ENCODE measurements at places on chromosomes 2 and 18.

DNA sequence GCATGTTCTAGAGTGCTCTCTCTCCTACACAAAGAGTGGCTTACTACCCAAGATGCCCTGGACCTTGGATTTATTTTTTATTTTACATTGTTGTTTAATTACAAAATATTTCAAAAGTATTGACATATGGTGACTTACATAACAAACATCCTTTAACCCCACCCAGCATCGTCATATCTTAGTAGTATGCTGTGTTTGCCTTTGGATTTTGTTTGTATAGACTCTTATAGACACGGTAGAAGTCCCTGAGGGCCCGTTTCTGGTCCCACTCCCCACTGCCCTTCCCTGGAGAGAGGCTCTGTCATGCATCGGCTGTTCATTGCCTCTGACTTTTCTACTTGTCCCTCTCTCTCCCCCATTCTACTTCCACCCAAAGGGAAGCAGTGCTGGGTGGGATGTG lies 112.0 kb downstream of the ZBTB7C start:
- no peak for DNase-seq
- H3K27me3 ChIP-seq: no peaks in the 10 kb centered on the region
- no peak overlapping the region for H3K27ac ChIP-seq
- no peaks in the 10 kb centered on the region for H3K4me1 ChIP-seq

- H3K36me3 ChIP-seq: no peaks in the 10 kb centered on the region
- no peak for DNase-seq
- no peak overlapping the region for H3K27ac ChIP-seq
- no peaks in the 10 kb centered on the region for H3K27me3 ChIP-seq
- H3K4me3 ChIP-seq: no peak overlapping the region
- no peaks in the 10 kb centered on the region for H3K4me1 ChIP-seq
These were observed 360.1 kb downstream of the LPIN1 start for GRCh38 chr2:12106440-12107080.

DNA sequence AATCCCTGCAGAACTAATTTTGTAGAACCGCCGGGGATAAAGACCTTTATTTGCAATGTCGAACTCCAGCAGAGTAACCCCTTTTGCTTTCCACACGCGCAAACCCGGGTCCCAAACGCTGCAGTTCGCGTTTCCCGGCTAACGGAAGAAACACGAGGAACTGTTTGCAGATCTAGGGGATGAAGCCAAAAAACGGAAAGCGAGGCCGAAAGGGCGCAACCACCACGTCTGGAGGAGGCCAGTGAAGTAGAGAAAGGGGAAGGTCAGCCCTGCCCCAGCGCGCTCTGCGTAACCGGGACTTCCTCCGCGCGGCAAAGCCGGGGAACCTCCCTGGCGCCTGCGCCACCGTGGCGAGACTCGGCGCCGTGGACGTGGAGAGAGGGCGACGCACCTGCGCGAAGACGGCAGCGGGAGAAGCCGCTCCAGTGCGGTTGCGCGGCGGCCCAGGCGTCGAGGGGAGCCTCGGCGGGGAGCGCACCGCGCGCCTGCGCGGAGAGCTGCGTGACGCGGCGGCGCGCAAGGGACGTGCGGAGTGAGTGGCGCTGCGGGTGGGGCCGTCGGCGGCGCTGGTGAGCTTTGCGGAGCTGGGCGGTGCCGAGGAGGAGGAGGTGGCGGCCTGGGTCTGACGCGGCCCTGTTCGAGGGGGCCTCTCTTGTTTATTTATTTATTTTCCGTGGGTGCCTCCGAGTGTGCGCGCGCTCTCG lies at the start of gene PPP1CB:
PPP1CB (plus strand) TSS at position 579 of the 704 bp plus-strand sequence. CDS start 295 bp downstream, outside the sequence.
- H3K27ac ChIP-seq: peak within 1 kb of the TSS; percentile 99
- H3K27me3 ChIP-seq: no peaks in the 10 kb centered on the region
- H3K36me3 ChIP-seq: no peaks in the 10 kb centered on the region
- peak; percentile 96 for DNase-seq
- peak within 1 kb of the TSS; percentile 89 for H3K4me3 ChIP-seq

DNA sequence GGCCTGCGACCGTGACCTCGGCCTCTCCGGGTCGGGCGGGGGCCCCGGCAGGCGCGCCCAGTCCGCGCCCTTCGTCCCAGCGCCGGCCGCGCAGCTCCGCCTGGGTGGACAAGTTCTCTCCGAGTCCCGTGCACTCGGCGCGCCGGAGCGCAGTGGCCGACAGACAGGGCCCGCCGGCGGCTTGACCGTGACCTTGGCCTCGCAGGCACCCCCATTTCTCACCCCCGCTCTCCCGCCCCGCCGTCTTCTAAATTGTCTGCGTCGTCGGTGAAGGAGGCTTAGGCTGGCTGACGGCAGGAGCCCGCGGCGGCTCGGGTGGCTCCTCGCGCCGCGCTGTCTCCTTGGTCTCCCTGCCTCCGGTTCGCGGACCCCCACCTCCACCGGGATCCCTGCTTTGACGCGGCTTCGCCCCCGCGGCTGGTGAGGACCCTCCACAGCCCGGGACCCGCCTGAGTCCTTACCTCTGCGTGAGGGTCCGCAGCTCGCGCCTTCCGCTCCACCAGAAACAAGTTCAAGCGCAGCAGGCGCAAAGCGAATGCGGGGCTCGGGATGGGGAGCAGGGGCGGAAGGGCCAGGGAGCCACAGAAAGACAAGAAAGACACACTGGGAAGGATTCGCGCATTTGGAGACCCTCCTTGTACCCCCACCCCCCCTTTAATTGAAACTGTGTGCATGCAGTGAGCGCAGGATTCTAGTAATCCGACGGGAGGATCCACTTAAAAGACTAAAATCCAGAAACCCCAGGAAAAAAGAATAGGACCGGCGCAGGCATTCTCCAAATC lies 4.0 kb downstream of the PTGR3 start:
- no peak overlapping the region for H3K4me3 ChIP-seq
- no peaks in the 10 kb centered on the region for H3K36me3 ChIP-seq
- no peaks in the 10 kb centered on the region for H3K4me1 ChIP-seq
- no peak for DNase-seq
- H3K27ac ChIP-seq: no peak overlapping the region

GRCh38 chr2:128797533-128797932 lies 478.9 kb upstream of the HS6ST1 start:
- H3K36me3 ChIP-seq: no peaks in the 10 kb centered on the region
- no peaks in the 10 kb centered on the region for H3K4me1 ChIP-seq
- H3K4me3 ChIP-seq: no peak overlapping the region
- DNase-seq: no peak

DNA sequence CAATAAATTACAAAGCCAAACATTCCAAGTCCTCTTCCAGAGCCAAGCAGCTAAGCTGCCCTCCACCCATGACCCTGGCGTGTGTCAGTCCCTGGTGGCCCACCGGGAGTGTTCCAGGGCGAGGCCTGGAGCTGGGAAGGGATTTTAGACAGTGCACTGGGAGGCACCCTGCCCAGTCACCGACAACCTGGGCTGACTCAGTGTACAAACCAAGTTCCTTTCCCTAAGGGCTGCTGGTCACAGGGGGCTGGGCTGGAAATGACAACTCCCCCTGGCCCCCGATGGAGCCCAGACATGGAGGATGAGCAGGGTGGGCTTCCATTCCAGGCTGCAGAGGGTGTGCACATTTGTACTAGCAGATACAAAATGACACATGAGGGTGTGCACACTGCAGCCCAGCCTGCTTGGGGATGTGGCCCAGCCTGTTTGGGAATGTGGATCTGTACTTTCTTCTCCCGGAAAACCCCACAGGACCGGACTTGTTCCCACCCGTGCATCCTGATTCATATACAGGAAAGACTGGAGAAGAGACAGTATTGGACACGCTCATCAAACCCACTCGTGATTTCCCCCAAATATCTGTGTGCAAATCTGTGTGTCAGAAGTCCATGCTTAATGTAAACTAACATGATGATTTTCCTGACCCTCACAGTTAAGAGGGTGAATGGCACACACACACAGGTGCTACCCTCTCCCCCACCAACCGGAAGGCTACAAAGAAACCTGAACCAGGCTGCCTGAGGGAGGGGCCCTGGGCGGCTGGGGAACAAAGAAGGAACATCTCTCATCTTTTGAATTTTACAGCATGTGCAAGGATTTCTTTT lies 58.9 kb downstream of the NDUFA10 start:
- DNase-seq: no peak
- H3K4me1 ChIP-seq: no peaks in the 10 kb centered on the region
- H3K36me3 ChIP-seq: no peaks in the 10 kb centered on the region
- no peaks in the 10 kb centered on the region for H3K27me3 ChIP-seq

DNA sequence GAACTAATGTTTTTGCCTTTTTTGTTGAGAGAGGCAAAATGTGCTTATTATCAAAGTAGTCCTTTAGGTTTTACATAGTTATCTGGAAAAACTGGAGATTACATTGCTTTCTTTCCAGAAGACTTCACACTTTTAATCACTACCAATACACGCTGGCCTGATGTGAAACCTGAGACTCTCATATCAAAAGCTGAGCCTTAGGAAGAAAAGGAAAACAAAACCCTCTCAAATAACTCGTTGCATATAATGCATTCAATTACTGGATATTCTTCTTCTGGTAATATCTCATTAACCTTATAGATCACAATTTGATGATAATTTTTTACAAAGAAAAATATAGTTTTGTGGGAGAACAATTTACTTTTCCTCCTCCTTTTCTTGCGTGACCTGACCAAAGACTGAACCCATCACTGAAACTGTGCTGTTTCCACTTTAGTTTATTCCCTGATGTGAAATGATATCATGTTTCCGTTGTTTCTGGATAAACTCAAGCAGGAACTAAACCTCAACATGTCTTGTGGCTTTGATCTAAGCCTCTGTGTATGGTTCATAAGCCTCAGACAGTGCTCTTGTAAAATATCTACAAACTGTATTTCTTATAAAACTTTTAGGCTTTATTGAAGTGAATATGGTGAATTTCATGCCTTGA lies 332.4 kb downstream of the GULP1 start:
- H3K4me3 ChIP-seq: no peak overlapping the region
- no peaks in the 10 kb centered on the region for H3K27me3 ChIP-seq
- DNase-seq: no peak
- no peaks in the 10 kb centered on the region for H3K36me3 ChIP-seq
- no peak overlapping the region for H3K27ac ChIP-seq
- no peaks in the 10 kb centered on the region for H3K4me1 ChIP-seq

- no peaks in the 10 kb centered on the region for H3K27me3 ChIP-seq
- DNase-seq: no peak
- H3K36me3 ChIP-seq: no peaks in the 10 kb centered on the region
These were observed 61.4 kb downstream of the TWIST2 start for GRCh38 chr2:238908960-238909951.

DNA sequence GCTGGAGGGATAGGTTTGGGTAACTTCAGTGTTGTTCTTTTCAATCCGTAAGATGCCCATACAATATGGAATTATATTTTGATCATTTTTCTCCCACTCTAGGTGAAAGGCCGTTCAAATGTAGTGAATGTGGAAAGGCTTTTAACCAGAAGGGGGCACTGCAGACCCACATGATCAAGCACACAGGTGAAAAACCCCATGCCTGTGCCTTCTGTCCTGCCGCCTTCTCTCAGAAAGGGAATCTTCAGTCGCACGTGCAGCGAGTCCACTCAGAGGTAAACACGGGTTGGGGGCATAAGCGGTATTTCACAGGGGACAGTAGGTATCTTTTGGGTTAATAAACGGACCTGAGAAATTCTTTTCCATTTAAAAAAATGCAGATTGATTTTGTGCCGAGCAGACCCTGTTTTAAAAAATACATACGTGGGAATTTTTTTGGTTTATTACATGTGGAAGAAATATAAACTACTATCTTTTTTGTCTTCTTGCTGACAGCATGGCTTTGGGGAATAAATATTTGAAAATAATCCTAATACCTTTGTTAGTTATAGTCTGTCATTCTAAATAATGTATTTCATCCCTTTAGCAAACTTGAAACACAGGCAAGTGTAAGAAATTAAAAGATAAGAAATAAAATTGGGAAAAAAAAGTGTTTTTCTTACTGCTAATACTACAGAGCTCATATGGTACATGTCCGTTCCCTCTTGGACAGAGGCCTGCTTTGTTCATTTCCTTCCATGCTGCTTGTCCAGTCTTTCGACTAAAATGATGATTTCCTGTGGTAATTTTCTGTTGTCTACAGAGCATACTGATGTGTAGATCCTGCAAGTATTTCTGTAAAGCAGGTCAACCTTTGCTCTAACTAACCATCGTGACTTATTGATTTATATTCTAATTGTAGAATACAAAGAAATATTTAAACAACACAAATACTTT lies 53.3 kb downstream of the ZNF236 start:
- H3K4me1 ChIP-seq: no peaks in the 10 kb centered on the region
- no peak overlapping the region for H3K27ac ChIP-seq
- peak; percentile 44 for DNase-seq
- H3K27me3 ChIP-seq: no peaks in the 10 kb centered on the region
- H3K36me3 ChIP-seq: no peaks in the 10 kb centered on the region

- no peaks in the 10 kb centered on the region for H3K36me3 ChIP-seq
- H3K4me3 ChIP-seq: no peak overlapping the region
- no peaks in the 10 kb centered on the region for H3K4me1 ChIP-seq
- H3K27ac ChIP-seq: no peak overlapping the region
- no peaks in the 10 kb centered on the region for H3K27me3 ChIP-seq
These were observed 50.7 kb downstream of the MYO7B start for GRCh38 chr2:127586136-127586535.

GRCh38 chr2:203861197-203861596 lies 6.4 kb upstream of the CTLA4 start:
- no peak overlapping the region for H3K4me3 ChIP-seq
- no peak for DNase-seq
- no peaks in the 10 kb centered on the region for H3K36me3 ChIP-seq
- H3K27ac ChIP-seq: no peak overlapping the region
